ENCODE measurements at places on chromosomes 16 and 17.

GRCh38 chr16:2009791-2010510 lies at the start of gene ZNF598:
Gene ZNF598, minus strand, starts transcription at chr16:2009821.
- H3K4me1 ChIP-seq, result peaks cover 33% of the 10 kb centered on the region
- peak within 1 kb of the TSS; percentile 71 for H3K4me3 ChIP-seq
- DNase-seq, result peak; percentile 89

DNA sequence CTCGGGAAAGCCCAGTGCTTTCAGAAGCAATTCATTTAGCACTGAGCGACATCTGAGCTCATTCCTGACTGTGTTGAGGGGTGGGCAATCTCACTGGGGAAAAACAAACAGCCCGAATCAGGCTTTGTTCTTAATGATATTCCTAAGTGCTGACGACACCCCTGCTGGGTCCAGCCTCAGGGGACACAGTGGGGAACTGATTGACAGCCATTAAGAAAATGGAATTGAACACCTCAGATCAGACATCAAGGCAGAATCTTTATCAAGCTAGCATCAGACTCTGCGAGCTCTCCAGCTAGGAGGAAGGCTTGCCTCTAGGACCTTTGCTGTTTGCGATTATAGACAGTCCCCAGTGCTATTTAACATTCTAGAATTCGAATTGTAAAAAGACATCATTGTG lies 22.5 kb upstream of the LYRM9 start:
- no peak overlapping the region for H3K4me3 ChIP-seq
- no peak for DNase-seq
- no peaks in the 10 kb centered on the region for H3K4me1 ChIP-seq
- no peaks in the 10 kb centered on the region for H3K27me3 ChIP-seq

- H3K36me3 ChIP-seq, result peaks cover 2% of the 10 kb centered on the region
- no peak overlapping the region for H3K27ac ChIP-seq
- no peak overlapping the region for H3K4me3 ChIP-seq
These were observed 231.2 kb downstream of the PRKCA start for GRCh38 chr17:66533572-66533971.

GRCh38 chr17:8255499-8255898 lies 6.4 kb downstream of the PFAS start:
- no peaks in the 10 kb centered on the region for H3K27me3 ChIP-seq
- no peak overlapping the region for H3K27ac ChIP-seq
- H3K4me1 ChIP-seq, result no peaks in the 10 kb centered on the region
- peaks cover 48% of the 10 kb centered on the region for H3K36me3 ChIP-seq
- H3K4me3 ChIP-seq, result no peak overlapping the region

GRCh38 chr17:79002291-79002690 lies 7.3 kb downstream of the CANT1 start:
- no peak for DNase-seq
- H3K4me1 ChIP-seq, result peaks cover 16% of the 10 kb centered on the region
- H3K36me3 ChIP-seq, result peaks cover 40% of the 10 kb centered on the region
- H3K27me3 ChIP-seq, result no peaks in the 10 kb centered on the region
- no peak overlapping the region for H3K4me3 ChIP-seq

DNA sequence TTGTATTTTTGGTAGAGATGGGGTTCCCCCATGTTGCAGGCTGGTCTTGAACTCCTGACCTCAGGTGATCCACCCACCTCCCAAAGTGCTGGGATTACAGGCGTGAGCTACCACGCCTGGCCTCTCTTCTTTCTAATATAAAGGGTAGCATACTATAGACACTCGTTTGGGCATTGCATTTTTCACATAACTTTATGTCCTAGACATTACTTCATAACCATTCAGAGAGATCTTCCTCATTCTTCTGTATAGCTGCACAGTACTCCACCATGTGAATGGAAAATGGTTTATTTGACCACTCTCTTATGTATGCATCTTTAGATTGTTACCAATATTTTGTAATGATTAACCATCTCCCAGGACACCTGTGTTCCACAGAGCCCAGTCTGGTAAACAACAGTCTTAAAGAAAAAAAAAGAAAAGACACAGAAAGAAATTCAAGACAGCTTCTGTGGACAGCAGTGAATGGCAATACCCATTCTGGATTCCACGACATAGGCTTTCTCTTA lies 42.1 kb downstream of the TK2 start:
- H3K4me1 ChIP-seq, result no peaks in the 10 kb centered on the region
- no peaks in the 10 kb centered on the region for H3K27me3 ChIP-seq
- H3K36me3 ChIP-seq, result peaks cover 30% of the 10 kb centered on the region
- no peak overlapping the region for H3K27ac ChIP-seq
- no peak for DNase-seq
- no peak overlapping the region for H3K4me3 ChIP-seq

- no peak for DNase-seq
- no peak overlapping the region for H3K4me3 ChIP-seq
- H3K4me1 ChIP-seq, result peaks cover 10% of the 10 kb centered on the region
- no peaks in the 10 kb centered on the region for H3K36me3 ChIP-seq
- H3K27ac ChIP-seq, result no peak overlapping the region
- peaks cover 8% of the 10 kb centered on the region for H3K27me3 ChIP-seq
These were observed 25.2 kb downstream of the C17orf100 start for GRCh38 chr17:6676802-6677157.

GRCh38 chr17:73302189-73302588 lies 9.6 kb downstream of the CDC42EP4 start:
- H3K27ac ChIP-seq, result no peak overlapping the region
- peaks cover 29% of the 10 kb centered on the region for H3K36me3 ChIP-seq
- H3K4me1 ChIP-seq, result peaks cover 33% of the 10 kb centered on the region
- H3K4me3 ChIP-seq, result no peak overlapping the region
- no peak for DNase-seq
- no peaks in the 10 kb centered on the region for H3K27me3 ChIP-seq

GRCh38 chr16:24906199-24906808 lies 60.5 kb downstream of the SLC5A11 start:
- no peak overlapping the region for H3K27ac ChIP-seq
- H3K4me3 ChIP-seq, result no peak overlapping the region
- no peak for DNase-seq
- H3K36me3 ChIP-seq, result no peaks in the 10 kb centered on the region
- H3K27me3 ChIP-seq, result no peaks in the 10 kb centered on the region

DNA sequence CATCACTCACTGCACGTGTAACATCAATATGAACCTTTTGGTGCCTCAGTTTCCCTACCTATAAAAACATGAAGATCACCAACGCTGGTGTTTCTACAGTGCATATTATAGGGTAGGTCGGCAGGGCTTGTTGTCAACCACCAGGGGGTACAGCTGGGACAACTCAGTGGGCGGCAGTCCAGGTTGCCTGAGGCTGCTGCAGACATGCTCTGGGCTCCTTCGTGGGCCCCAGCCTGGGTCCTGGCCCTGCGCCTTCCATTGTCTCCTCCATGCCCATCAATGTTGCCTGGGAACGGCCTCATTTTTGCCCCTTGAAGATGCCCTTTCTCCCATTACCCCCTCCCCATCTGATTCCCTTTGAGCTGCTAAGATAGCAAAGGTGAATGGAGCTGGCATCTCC lies 89.8 kb downstream of the GSG1L start:
- H3K27ac ChIP-seq, result no peak overlapping the region
- H3K4me1 ChIP-seq, result no peaks in the 10 kb centered on the region
- DNase-seq, result no peak
- H3K36me3 ChIP-seq, result no peaks in the 10 kb centered on the region
- no peaks in the 10 kb centered on the region for H3K27me3 ChIP-seq

- peaks cover 23% of the 10 kb centered on the region for H3K36me3 ChIP-seq
- peaks cover 2% of the 10 kb centered on the region for H3K4me1 ChIP-seq
- no peak overlapping the region for H3K27ac ChIP-seq
- H3K27me3 ChIP-seq, result no peaks in the 10 kb centered on the region
- H3K4me3 ChIP-seq, result no peak overlapping the region
- DNase-seq, result no peak
These were observed 114.5 kb downstream of the BANP start for GRCh38 chr16:88065747-88066142.

DNA sequence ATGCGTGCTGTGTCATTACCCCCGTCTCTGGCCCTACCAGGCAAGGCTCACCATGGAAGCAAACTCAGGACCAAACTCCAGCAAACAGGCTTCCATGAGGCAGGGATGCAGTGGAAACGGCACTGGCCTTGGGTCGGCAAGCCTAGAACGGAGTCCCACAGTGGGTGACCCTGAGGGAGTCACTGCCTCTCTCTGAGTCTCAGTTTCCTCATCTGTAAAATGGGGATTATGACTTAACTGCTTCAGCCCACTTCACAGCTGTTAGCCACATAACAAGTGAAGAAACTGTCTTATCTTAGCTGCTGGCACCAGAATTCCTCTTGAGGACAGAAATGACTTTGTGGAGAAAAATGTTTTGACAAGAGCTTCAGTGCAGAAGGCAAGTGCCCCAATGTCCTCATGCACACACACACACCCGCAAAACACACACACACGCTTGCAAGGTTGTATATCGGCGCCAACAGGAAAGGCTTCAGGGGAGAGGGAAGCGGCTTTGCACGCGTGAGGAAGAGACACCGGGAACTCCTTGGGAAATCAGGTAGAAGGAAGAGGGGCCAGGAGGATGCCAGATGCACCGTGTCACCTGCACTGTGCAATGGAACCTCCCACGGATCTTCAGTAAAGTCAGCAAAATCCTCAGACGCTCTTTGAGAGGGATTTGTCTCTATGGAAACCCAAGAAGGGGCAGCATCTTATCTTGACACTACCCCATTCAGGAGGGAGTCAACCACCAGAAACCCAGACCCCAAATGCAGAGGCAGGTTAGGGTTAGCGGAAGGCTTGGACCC lies 53.7 kb downstream of the GSG1L start:
- no peaks in the 10 kb centered on the region for H3K27me3 ChIP-seq
- no peaks in the 10 kb centered on the region for H3K4me1 ChIP-seq
- H3K27ac ChIP-seq, result no peak overlapping the region
- DNase-seq, result no peak

- no peak overlapping the region for H3K27ac ChIP-seq
- no peaks in the 10 kb centered on the region for H3K36me3 ChIP-seq
- no peaks in the 10 kb centered on the region for H3K27me3 ChIP-seq
- no peak overlapping the region for H3K4me3 ChIP-seq
- H3K4me1 ChIP-seq, result peaks cover 13% of the 10 kb centered on the region
- no peak for DNase-seq
These were observed 246.7 kb downstream of the FTO start for GRCh38 chr16:53950677-53951076.

DNA sequence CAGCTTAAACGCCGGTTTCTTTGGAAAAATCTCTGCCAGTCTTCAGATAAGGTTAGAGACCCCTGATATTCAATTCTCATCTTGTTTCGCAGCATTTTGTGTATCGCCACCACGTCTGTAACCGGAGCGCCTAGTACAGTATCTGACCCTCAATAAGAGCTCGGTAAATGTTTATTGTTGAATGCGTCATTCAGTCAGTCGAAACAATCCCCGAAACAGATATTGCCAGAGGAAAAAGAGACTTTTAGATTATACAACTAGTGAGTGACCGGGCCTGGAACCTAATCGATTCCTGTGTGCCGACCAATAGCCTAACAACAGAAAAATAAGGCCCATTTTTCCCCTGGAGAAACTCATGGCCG lies 626 bp downstream of the PELP1 start:
- H3K36me3 ChIP-seq, result no peaks in the 10 kb centered on the region
- no peak for DNase-seq
- H3K27ac ChIP-seq, result peak overlapping the region; percentile 76
- H3K4me1 ChIP-seq, result peaks cover 12% of the 10 kb centered on the region

- no peak overlapping the region for H3K4me3 ChIP-seq
- no peaks in the 10 kb centered on the region for H3K36me3 ChIP-seq
- no peaks in the 10 kb centered on the region for H3K27me3 ChIP-seq
- H3K4me1 ChIP-seq, result peaks cover under 1% of the 10 kb centered on the region
- H3K27ac ChIP-seq, result no peak overlapping the region
These were observed 40.1 kb downstream of the NLRC5 start for GRCh38 chr16:57029161-57030160.

DNA sequence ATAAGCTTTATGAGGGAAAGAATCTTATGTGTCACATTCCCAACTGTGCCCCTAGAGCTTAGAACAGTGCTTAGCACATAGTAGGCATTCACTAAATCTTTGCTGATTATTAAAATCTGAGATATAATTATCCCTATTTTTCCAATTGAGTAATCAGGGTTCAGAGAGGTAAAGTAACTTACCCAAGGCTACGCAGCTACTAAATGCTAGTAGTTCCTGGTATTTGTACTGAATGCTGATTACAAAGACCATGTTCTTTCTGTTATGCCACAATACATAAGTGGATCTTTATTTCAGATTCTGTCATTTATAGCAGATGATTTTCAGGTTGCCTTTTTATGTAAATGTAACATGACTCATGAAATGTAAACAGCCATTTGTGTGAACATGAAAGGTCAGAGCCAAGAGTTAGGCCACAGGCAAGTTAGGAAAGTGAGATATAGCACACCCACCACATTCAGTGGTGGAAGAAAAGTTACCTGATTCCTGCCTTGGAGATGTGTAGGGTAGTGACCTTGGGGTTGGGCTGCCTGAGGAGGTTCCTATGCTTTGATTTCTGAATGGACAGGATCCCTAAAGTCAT lies 77.2 kb downstream of the FTO start:
- no peak overlapping the region for H3K27ac ChIP-seq
- no peaks in the 10 kb centered on the region for H3K36me3 ChIP-seq
- no peaks in the 10 kb centered on the region for H3K27me3 ChIP-seq
- no peaks in the 10 kb centered on the region for H3K4me1 ChIP-seq
- no peak for DNase-seq

GRCh38 chr17:570388-570787 lies 144.3 kb downstream of the VPS53 start:
- no peaks in the 10 kb centered on the region for H3K27me3 ChIP-seq
- no peak overlapping the region for H3K27ac ChIP-seq
- DNase-seq, result no peak

Measured in large intestine (tissue), 12 donors.